ENCODE measurements at places on chromosomes 7 and 10. TPM values are rescaled to one million over a fixed set of nuclear protein-coding genes. Genes with fewer than 3 reads are reported as not detected.

DNA sequence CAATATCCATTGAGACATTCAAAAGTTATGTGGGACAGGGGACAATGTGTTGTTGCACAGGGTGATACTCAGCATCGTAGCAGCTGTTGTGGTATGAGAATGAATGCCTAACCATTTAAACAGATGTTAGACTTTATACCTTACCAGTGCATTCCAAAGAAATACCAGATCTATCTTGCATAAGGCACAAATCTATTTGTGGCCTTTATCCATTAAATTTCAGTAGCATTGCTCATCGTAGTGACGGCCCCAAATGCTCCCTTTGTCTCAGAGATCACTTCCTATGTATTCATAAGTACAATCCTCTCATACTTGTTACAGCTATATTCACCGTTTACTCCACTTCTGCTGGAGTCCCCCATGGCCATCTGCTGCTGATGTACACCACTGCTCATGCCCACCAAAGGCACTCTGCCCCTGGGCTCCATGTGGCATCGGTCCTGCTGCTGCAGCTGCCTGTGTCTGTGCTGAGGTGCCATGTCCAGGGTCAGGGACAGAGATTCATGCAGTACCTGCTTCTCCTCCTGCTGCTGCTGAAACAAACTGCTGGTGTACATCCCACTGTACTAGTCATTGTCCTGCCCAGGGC is 96.3 kb downstream of the CPED1 start:
- peak overlapping the region; percentile 71 for H3K27ac ChIP-seq
- H3K4me3 ChIP-seq = peak overlapping the region; percentile 30
- peaks cover 4% of the 10 kb centered on the region for H3K4me1 ChIP-seq
- H3K36me3 ChIP-seq = no peaks in the 10 kb centered on the region
- H3K27me3 ChIP-seq = no peaks in the 10 kb centered on the region

DNA sequence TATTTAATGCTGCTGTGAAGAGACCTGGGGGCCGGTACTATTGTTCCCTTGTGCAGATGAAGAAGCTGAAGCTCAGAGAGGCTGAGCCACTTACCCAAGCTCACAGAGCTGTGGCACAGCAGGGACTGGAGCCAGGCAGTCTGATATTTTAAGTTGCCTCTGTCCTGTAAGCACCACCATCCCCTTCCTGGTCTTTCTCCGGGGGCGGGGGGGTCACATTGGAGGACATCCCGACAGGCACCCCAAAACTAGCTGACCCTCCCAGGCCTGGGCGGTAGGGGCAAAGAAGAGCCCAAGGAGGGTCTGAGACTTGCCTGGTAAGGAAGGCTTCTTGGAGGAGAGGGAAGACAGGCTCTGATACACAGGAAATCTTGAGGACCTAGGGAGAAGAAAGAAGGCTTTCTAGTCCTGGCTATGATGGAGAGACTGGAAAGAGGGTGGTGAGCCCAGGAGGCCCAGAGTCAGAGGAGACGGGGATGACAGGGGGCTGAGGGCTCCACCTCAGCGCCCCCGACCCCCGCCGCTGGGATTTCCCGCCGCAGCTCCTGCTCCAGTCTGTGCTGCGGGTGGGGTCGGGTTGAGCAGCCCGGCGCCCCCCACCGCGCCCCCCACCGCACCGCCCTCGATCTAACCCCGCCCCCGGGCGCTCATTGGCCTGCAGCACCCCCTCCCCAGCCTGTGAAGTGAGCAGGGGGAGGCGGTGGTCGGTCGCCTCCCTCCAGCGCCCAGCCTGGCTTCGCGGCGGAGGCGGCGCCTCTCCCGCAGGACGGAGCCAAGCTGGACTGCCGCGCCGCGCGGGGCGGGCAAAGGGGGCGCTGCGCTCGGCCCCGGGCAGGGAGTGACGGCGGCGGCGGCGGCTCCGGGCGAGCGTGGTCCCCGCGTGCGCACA is at the start of gene ADCYAP1R1:
TSS of gene ADCYAP1R1 (plus strand) at position 711 of the 889 bp plus-strand sequence. CDS start 10,957 bp downstream, outside the sequence.
- no peak for DNase-seq
- H3K27me3 ChIP-seq = no peaks in the 10 kb centered on the region

DNA sequence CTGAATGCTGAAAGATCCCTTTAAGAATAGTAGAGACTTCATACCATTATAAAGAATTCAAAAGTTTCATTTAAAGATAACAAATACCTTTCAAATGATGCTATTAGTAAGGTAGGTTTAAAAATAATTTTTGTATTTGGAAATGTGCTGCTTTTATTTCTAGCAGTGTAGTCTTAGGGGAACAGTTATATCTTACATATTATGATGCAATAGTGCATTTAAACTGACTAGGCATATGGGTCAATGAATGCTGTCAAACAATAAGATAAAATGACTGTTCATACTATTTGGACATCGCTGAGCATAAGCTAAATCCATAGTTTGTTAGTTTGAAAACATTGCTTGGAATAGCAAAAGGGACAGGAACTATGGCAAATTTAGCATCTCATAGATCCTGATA is 354.8 kb upstream of the SEMA3A start:
- no peaks in the 10 kb centered on the region for H3K36me3 ChIP-seq
- DNase-seq = no peak
- no peak overlapping the region for H3K27ac ChIP-seq
- no peaks in the 10 kb centered on the region for H3K27me3 ChIP-seq
- H3K4me3 ChIP-seq = no peak overlapping the region

DGKI gene
- 13.4 TPM for total RNA-seq

DNA sequence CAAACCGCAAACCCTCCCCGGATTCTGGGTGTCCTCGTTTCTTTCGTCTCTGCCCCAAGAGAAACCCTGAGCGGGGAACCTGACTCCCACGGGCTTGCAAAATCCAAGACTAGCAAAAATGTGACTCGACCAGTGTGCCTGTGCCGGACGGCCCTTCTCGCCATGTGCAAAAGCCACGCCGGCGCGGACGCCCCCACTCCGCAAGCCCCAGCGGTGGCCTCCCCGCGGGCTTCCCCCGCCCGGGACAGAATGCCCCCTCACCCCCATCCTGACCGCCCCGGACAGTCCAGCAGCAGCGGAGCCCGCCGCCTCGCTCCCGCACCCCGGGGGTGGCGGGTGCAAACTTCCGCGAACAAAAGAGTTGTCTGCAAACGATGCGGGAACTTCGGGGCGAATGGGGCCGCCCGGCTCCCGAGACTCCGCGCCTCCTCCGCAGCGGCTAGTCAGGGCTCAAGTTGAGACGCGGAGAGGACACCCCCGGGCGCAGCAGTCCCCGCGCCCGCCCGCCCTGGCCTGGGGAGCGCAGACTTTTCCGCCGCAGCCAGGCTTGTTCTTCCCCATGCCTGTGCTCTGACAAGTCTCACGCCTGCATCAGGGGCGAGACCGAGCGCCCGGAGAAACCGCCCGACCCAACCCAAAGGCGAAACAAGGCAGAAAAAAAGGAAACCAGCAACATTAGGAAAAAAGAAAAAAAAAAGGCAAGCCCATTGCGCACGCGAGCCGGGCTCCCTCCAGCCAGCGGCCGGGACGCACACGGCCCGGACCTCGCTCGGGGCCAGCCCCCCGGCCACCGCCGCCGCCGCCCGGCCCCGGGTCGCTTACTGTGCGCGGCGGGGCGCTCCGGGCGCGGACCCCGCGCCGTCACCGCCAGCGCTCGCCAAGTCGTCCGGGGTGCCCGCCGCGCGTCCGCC is 732 bp downstream of the FAM53B start:
- no peaks in the 10 kb centered on the region for H3K27me3 ChIP-seq
- peak overlapping the region; percentile 80 for H3K4me3 ChIP-seq
- H3K27ac ChIP-seq = peak overlapping the region; percentile 63
- H3K36me3 ChIP-seq = no peaks in the 10 kb centered on the region
- DNase-seq = no peak
- H3K4me1 ChIP-seq = no peaks in the 10 kb centered on the region

DNA sequence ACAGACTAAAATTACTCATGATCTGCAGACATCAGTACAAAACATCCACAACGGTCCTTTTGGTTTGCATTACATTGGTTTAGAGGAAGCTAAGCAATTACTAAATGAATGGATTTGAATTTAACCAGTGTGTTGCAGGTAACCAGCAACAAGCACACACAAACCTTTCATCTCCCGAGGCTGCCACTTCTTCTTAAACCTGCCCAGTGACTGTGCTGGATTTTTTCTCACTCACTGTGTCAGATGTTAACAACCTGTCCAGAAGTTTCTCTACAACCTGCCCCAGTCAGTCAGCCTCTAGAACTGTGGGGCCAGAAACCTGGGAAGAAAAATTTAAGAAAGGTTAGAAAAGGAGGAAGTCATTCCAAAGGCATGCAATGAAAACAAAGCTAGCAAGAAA is 2.4 kb upstream of the MEOX2 start:
- no peaks in the 10 kb centered on the region for H3K36me3 ChIP-seq
- H3K4me1 ChIP-seq = no peaks in the 10 kb centered on the region
- H3K27me3 ChIP-seq = no peaks in the 10 kb centered on the region
- H3K27ac ChIP-seq = peak overlapping the region; percentile 83
- DNase-seq = no peak
- no peak overlapping the region for H3K4me3 ChIP-seq

- no peak overlapping the region for H3K27ac ChIP-seq
- no peaks in the 10 kb centered on the region for H3K27me3 ChIP-seq
- DNase-seq = no peak
- H3K4me3 ChIP-seq = no peak overlapping the region
- H3K36me3 ChIP-seq = no peaks in the 10 kb centered on the region
Observed at GRCh38 chr10:131018886-131019500, 292.5 kb downstream of the TCERG1L start.

ANKRD30A gene
- total RNA-seq = not detected

DNA sequence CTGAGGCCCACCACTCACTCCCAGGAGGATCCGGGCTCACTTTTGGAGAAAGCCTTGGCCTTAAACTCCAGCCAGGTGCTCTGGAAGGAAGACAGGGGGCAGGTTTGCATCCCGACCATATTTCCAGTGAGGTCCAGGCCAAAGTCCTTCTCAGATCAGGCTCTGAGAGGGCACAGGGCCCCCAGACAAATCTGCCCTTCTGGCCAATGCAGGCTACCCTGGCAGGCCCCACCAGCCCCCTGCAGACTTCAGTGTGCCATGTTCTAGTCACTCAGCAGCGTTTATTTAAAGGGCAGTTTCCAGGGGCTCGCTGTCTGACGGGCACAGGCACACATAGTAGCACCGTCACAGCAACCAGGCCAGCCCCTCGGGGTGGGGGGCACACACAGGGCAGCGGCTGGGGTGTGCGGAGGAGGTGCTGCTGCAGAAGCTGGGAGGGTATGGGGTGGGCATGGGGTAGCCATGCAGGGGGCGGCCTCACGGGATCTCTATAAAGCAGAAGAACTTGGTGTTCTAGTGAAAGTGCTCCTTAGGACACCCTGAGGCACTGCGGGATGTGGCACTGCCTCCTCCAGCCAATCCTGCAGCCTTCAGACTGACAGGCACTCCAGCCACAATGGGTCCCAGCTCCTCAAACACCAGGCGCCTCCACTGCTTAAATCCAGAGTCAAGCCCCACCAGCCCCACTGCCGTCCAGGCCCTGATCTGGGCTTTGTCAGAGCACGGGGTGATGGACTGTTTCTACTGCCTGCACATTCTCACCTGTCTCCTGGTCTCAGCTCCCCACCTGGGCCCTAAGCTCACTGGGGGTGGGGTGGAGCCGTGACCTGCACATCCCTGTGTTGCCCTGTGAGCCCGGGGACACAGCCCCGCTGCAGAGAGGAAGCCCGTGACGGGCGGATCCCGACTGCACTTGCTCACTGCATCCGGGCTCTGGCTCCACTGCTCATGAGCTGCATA is 9.6 kb upstream of the PYROXD2 start:
- H3K27me3 ChIP-seq = no peaks in the 10 kb centered on the region
- no peak for DNase-seq
- no peak overlapping the region for H3K4me3 ChIP-seq
- no peaks in the 10 kb centered on the region for H3K4me1 ChIP-seq
- H3K27ac ChIP-seq = no peak overlapping the region

DNA sequence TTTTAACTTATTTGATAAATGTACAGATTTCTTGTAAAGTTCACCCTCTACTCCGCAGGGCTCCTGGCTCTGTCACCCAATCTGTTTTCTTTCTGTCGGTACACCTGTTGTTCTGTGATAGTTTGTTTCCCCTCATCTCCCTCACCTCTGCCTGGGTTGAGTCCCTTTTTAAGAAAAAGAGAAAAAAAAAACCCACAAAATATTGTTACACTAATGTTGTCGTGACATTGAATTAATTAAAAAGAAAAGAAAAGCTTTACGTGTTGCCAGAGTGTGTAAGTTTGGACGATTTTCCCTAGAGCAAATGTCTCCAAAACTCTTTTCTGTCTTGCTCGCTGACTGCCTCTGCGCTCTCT is 3.4 kb downstream of the HMX3 start:
- H3K36me3 ChIP-seq = no peaks in the 10 kb centered on the region
- no peak overlapping the region for H3K27ac ChIP-seq
- DNase-seq = no peak
- H3K4me1 ChIP-seq = peaks cover 29% of the 10 kb centered on the region
- no peak overlapping the region for H3K4me3 ChIP-seq

DNA sequence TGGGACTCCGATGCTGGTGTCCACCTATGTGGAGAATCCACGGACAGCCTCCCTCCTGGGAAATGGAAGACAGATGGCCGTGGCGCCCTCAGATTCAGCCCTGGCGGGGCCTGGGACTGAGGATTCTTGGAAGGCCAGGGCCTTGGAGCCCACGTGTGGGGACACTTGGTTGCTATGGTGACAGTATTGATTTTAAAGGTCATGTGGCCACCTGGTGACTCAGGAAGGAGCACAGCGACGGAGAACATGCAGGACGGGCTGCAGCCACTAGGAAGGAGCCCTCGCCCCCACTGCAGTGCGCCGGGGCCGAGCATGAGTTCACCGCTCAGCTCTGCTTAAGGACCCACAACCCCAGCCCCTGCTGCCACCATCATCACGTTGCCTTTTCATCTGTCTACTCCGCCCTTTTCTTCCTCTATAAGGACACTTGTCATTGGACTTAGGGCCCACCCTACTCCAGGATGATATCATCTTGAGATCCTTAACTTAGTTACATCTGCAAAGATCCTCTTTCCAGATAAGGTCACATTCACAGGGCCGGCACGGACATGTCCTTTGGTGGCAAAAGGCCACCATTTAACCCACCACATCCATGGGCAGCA is 3.7 kb upstream of the STK32C start:
- H3K27ac ChIP-seq = no peak overlapping the region
- no peaks in the 10 kb centered on the region for H3K27me3 ChIP-seq
- H3K4me1 ChIP-seq = peaks cover 8% of the 10 kb centered on the region
- H3K4me3 ChIP-seq = no peak overlapping the region
- no peaks in the 10 kb centered on the region for H3K36me3 ChIP-seq

- no peaks in the 10 kb centered on the region for H3K27me3 ChIP-seq
- H3K4me1 ChIP-seq = no peaks in the 10 kb centered on the region
- H3K36me3 ChIP-seq = no peaks in the 10 kb centered on the region
- no peak overlapping the region for H3K27ac ChIP-seq
Observed at GRCh38 chr7:127154958-127155357, 97.8 kb downstream of the GRM8 start.

All from ascending aorta (tissue), 2 donors.